ENCODE measurements at places on chromosomes 2 and 18. TPM values are rescaled to one million over a fixed set of nuclear protein-coding genes. Genes with fewer than 3 reads are reported as not detected.

The GPR55 gene
- not detected for total RNA-seq

The ADAM23 gene
- total RNA-seq = 5.0 TPM

The PTH2R gene
- not detected for total RNA-seq

The LMAN1 gene
- total RNA-seq = 101 TPM

The CTLA4 gene
- total RNA-seq = 0.30 TPM

The BOLL gene
- total RNA-seq = not detected

The DCDC2C gene
- total RNA-seq = 0.60 TPM

The FRZB gene
- total RNA-seq = 0.15 TPM

The HADHB gene
- 83.3 TPM for total RNA-seq

The ANKRD30B gene
- not detected for total RNA-seq

The CASP10 gene
- 28.2 TPM for total RNA-seq

The CDCA7 gene
- 22.5 TPM for total RNA-seq

The FSHR gene
- not detected for total RNA-seq

The REG3G gene
- not detected for total RNA-seq

The RBKS gene
- total RNA-seq = 1.0 TPM

The SIX3 gene
- not detected for total RNA-seq

The ST6GAL2 gene
- not detected for total RNA-seq

The LRRC30 gene
- total RNA-seq = not detected

The CFAP65 gene
- total RNA-seq = not detected

The EML6 gene
- total RNA-seq = 0.89 TPM

All from mammary microvascular endothelial cell (primary cell).